ENCODE measurements at places on chromosomes 7 and 10. TPM values are rescaled to one million over a fixed set of nuclear protein-coding genes. Genes with fewer than 3 reads are reported as not detected.

HOXA1 gene
- total RNA-seq: 0.28 TPM

CPN1 gene
- not detected for total RNA-seq

CHAT gene
- total RNA-seq: not detected

MSRB2 gene
- 15.3 TPM for total RNA-seq

CCNJ gene
- total RNA-seq: 5.1 TPM

PRPS1L1 gene
- not detected for total RNA-seq
